ENCODE measurements at places on chromosomes 12 and 14.

DNA sequence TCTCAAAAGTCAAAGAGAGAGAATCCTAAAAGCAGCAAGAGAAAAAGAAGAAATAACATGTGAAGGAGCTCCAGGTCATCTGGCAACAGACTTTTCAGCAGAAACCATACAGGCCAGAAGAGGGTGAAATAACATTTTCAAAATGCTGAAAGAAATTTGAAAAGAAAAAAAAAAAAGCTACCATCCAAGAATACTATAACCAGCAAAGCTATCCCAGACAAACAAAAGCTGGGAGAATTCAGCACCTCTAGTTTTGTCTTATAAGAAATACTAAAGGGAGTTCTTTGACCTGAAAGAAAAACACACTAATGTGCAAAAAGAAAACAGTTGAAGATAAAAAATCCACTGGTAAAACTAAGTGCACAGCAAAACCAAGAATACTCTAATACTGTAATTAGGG, 36.8 kb downstream of the SLC41A2 start:
- DNase-seq, result no peak

DNA sequence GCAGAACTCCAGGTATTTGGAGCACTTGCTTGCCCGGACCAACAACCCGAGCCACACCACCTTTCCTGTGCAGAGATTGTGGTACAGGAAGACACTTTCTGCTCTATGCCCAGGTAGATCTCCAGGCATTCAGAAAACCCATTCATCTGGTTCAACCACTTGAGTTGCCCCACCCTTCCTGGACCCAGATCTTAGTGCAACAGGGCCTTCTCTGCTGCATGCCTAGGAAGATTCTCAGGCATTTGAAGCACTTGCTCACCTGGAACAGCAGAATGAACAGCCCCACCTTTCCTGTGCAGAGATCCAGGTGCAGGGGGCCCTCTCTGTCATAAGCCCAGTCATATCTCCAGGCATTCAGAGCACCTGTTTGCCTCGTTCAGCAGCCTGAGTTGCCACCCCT, 412.8 kb upstream of the MGAT4C start:
- DNase-seq, result no peak

DNA sequence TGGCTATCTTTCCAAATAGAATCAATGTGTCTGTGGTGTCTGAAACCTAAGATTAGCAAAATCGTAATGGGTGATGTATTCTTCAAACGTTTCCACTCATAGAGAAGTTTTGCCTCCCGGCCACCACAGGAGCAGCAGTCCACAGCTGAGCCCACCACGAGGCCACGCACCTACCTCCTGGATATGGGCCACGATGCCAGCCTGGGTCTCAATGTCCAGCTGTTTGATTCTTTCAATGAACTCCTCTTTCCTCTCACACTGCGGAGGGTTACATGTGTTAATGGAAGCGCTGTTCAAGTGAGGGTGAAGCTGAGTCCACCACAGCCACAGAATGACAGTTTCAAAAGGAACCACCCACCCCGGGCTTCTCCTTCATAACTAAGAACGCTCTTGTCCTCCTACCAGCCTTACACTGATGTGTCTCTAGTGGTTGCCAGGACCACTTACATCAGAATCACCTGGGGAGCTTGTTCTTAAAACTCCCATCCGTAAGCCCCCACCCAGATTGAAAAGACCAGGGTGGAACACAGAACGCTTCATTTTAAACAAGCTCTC, 75.3 kb downstream of the CCDC88C start:
- no peak for DNase-seq

DNA sequence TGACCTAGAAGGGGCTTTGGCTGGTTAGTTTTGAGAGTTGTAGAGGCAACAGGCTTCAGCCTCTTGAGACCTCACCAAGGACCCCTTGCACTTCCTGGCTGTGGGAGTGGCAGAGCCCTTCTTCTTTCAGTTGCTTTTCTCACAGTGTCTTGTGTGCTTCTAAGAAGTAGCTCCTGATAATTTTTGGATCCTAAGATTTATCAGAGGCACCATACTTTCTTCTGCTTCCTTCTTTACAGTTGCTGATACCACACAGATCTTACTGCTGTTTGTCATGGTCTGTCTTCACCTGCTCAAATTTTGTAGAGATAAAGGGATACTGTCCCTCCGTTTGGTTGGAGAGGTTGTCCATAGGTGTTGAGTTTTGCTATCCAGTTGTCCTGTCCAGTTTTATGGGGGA, 33.8 kb downstream of the VRK1 start:
- no peak for DNase-seq

GRCh38 chr12:10293570-10294227, 14.0 kb upstream of the KLRD1 start:
- no peak for DNase-seq

- DNase-seq, result no peak
These were observed 91.9 kb upstream of the DHRS4 start for GRCh38 chr14:23861666-23862065.

- DNase-seq, result no peak
These were observed 2.5 kb downstream of the TEAD4 start for GRCh38 chr12:2961705-2962104.

DNA sequence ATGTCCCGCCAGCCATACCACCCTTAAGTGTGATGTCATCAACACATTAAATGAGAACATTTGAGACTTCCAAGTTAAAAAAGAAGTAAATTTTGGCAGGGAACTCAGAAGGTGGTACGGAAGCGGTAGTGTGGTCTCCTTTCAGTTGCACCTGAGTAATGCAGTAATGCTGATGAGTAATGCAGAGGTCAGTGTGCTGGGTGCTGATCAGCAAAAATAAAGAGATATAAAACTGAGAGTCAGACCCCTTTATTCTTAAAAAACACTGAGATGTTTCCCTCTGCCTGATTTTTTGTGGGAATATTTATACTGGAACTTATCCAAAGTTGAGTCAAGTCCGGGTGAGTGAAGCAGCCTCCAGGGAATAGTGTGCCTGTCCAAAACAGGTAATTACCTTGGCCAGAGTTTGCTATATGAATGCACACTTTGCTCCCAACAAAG, 370.6 kb upstream of the PRICKLE1 start:
- no peak for DNase-seq

DNA sequence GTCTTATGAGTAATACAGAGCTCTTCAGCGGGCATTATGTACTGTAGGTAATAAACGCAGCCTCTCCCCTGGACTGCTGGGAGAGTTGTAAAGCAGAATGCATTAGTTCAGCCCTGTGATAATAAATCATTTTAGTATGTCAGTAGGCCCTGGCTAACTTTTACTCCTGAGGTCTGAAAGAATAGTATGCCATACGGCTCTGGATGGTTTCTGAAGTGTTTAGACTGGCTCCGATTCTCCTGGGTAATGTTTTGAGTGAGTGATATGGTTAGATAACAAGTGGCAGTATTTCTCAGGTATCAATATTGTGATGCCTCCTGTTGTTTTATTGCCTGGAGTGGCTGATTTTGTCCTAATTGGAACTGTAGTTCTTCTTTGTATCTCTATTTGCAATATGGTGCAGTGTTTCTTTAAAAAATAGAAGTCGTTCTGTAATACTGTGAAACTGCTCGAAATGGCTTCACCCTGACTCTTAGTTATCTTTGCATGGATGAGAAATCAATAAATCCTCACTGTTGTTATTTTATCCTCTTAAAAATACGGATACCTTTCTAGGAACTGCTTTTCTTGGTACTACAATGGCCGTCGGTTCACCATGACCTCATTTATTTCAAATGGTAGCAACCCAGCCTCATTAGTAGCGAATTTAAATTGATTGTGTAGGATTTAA, 100.2 kb downstream of the PDZRN4 start:
- no peak for DNase-seq

- DNase-seq, result no peak
These were observed 39.1 kb upstream of the GPHB5 start for GRCh38 chr14:63357841-63358240.

- DNase-seq, result peak; percentile 28
These were observed 427 bp upstream of the TMEM120B start for GRCh38 chr12:121712190-121712460.

GRCh38 chr12:40788276-40788675, 96.0 kb downstream of the CNTN1 start:
- no peak for DNase-seq

- DNase-seq, result no peak
These were observed 178.2 kb upstream of the HIF1A start for GRCh38 chr14:61516964-61517653.

- no peak for DNase-seq
These were observed 117.6 kb downstream of the SUDS3 start for GRCh38 chr12:118493962-118494361.

DNA sequence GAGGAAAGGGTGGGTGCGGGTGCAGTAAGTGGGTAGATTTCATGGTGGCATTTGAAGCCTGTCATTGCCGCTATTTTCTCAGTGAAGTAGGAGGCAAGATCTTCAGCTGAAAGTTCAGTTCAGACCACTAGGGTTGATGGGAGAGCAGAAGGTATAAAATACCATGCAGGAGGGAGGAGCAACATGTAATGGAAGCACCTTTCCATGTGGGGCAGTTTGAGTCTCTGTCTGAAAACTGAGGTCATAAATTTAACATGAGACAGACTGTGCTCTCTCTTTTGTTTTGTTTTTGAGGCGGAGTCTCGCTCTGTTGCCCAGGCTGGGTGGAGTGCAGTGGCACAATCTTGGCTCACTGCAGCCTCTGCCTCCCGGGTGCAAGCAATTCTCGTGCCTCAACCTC, 22.7 kb downstream of the LRRC74A start:
- no peak for DNase-seq

DNA sequence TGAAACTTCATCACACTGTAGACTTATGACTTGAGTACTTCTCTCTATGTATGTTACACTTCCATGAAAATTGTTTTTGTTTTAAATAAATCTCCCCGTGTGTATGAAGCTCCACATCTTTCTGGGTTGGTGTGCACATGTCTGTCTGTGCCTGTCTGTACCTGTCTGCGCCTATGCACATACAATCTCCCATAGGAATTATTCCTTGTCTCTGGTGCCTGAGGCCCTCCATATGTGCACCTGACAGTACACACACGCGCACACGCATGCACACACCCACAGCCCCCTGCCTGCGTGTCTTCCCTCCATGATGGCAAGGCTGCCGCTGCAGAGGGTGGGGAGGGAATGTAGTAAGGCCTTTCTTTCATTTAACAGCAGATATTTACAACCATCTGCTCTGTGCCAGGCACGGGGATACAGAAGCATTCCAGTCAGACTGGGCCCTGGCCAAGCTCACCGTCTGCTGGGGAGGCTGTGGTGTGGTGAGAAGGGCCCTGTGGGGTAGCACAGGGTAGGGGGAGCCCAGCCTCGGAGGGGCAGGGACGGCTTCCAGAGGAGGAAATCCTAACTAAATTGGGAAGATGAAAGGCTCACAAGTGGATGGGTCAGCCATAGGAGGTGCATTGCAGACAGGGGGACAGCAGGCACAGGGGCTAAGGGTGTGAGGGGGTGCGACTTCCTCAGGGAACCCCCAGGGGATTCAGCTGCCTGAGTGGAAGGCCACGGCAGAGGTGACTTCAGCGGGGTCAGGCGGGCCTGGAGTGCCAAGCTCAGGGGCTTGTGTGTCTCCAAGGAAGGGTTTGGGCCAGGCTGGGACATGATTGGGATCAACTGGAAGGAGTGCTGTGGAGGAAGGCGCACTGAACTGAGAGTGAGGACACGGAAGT, 26.1 kb downstream of the KRT8 start:
- no peak for DNase-seq

GRCh38 chr14:65239938-65240296, 137.6 kb upstream of the MAX start:
- DNase-seq, result no peak

- no peak for DNase-seq
These were observed 4.2 kb downstream of the MUCL1 start for GRCh38 chr12:54858562-54858961.

DNA sequence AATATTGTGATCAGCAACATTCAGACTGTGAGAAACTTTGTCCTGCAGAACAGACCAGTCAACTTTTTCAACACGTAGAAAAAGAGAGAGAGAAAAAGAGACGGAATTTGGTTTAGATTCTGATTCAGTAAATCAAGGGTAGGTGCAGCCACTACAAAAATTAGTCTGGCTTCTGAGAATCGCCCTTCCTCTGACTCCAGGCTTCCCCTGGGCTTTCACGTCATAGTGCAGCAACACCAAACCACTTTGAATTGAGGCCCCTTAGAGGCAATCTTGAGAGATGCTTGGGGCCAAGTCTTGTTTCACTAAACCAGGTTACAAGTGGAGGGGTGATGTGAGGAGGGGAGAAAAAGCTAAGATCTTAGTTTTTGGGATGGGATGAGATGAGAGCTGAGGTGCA, 37.5 kb upstream of the PTGR2 start:
- DNase-seq, result no peak

GRCh38 chr14:92998946-92999345, 76.0 kb downstream of the CHGA start:
- no peak for DNase-seq

- no peak for DNase-seq
These were observed 61.9 kb downstream of the CHGA start for GRCh38 chr14:92984896-92985295.

GRCh38 chr12:7144414-7145120, 14.4 kb downstream of the CLSTN3 start:
- DNase-seq, result no peak

Data from hematopoietic multipotent progenitor cell (in vitro differentiated cells).